ENCODE measurements at places on chromosomes 5 and 9. TPM values are rescaled to one million over a fixed set of nuclear protein-coding genes. Genes with fewer than 3 reads are reported as not detected.
A peak's percentile ranks its signal among the peaks of the same experiment; 100 is the strongest.

The IL5 gene
- not detected for total RNA-seq

The HRCT1 gene
- total RNA-seq: 2.6 TPM

The STPG3 gene
- not detected for total RNA-seq

The UGT3A1 gene
- total RNA-seq: not detected

The KCNMB1 gene
- total RNA-seq: 38.6 TPM

The CARD9 gene
- total RNA-seq: 6.9 TPM

The FER gene
- 24.2 TPM for total RNA-seq

The CYLC2 gene
- total RNA-seq: not detected

The GABRA6 gene
- not detected for total RNA-seq

The PCDHGC3 gene
- 42.1 TPM for total RNA-seq

The CCDC69 gene
- total RNA-seq: 199 TPM

The CDKN2A gene
- total RNA-seq: 4.2 TPM

The NTRK2 gene
- total RNA-seq: 1.4 TPM

The HCN1 gene
- total RNA-seq: 0.28 TPM

GRCh38 chr5:66647146-66647856, 51.1 kb downstream of the MAST4 start:
- no peaks in the 10 kb centered on the region for H3K27me3 ChIP-seq

DNA sequence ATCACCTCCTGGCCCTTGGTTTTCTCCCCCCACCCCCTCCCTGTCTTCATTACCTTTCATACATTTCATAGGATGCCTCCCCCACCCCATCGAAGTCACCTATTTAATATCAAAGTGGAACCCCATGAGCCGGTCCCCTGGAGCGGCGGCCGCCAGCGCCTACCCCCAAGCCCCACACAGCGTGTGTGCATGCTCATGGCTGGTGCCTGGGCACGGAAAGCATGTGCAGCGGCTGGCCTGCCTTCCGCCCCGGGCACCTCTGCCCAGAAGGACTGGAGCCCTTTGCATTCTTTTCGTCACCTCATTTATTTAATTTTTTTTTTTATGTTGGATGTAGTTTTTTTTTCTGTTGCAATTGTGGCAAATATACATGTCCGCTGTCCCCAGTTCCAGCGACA, 116.2 kb downstream of the WNK2 start:
- H3K4me1 ChIP-seq: peaks cover 11% of the 10 kb centered on the region
- no peak for DNase-seq
- no peak overlapping the region for H3K4me3 ChIP-seq
- H3K27me3 ChIP-seq: no peaks in the 10 kb centered on the region
- H3K27ac ChIP-seq: no peak overlapping the region
- no peaks in the 10 kb centered on the region for H3K36me3 ChIP-seq

- H3K27me3 ChIP-seq: no peaks in the 10 kb centered on the region
- H3K36me3 ChIP-seq: peaks cover 6% of the 10 kb centered on the region
- no peak for DNase-seq
- no peaks in the 10 kb centered on the region for H3K4me1 ChIP-seq
- no peak overlapping the region for H3K27ac ChIP-seq
Observed at GRCh38 chr9:70318002-70318401, 59.2 kb downstream of the SMC5 start.

DNA sequence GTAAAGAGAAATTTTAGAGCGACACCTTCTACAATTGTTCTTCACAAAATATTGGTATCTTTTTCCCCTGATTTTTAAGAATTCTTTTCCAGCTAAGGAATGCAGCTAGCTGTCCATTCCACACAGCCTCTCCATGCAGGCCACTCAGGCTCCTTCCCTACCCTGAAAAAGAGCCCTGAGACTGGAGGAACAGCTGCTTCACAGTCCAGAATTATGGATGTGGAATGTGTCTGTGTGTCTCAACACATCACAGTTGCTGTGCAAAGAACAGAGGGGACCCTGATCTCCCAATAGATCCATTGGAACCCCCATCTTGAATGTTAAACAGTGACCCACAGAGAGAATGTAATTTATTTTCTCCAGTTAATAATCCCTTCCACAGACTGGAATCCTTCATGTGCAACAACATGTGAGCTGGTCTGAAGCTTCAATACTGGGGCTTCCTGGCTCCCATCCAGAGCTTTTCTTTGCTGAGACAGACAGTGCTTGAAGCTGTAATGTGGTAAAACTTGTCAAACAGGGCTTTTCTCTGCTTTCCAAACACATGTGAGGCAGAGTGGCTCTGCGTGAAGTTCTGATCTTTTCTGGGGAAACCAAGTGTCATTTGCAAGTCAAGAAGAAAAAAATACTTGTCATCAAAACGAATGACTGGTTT, 53.3 kb upstream of the SMC5 start:
- peaks cover 14% of the 10 kb centered on the region for H3K36me3 ChIP-seq
- DNase-seq: peak; percentile 70
- H3K27me3 ChIP-seq: no peaks in the 10 kb centered on the region
- no peak overlapping the region for H3K27ac ChIP-seq
- H3K4me1 ChIP-seq: no peaks in the 10 kb centered on the region

DNA sequence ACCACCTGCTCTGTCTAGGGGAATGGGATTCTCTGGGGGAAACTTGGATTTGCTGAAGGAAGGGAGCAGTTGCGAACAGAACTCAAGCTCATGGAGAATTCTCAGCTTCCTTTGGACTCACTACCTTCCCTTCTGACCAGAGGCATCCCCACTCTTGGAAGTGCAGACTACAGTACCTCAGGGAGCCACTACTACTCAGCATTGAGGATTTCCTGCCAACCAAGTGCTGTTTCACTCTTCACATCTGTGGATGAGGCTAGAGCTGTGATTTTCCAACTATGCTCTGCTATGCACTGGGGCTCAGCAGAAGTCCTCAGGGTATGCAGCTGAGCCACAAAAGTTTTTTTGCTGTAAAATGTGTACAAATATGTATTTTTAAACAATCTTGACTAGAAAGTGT, 43.9 kb downstream of the MACROH2A1 start:
- H3K36me3 ChIP-seq: peaks cover 11% of the 10 kb centered on the region
- H3K27me3 ChIP-seq: no peaks in the 10 kb centered on the region
- peak; percentile 2 for DNase-seq
- H3K27ac ChIP-seq: no peak overlapping the region
- H3K4me3 ChIP-seq: no peak overlapping the region

DNA sequence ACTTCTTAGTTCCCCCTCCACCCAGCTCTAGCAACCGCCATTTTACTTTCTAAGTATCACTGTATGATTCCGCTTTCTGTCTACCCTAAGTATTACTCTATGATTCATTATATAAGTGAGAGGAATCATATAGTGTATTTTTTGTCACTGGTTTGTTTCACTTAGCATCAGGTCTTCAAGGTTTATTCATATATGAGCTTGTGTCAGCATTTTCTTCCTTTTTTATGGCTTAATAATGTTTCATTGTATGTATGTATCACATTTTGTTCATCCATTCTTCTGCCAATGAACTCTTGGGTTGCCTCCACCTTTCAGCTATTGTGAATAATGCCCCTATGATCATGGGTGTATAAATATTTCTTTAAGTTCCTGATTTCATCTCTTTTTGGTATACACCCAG, 222.8 kb downstream of the SNCAIP start:
- H3K4me1 ChIP-seq: no peaks in the 10 kb centered on the region
- no peak overlapping the region for H3K27ac ChIP-seq

DNA sequence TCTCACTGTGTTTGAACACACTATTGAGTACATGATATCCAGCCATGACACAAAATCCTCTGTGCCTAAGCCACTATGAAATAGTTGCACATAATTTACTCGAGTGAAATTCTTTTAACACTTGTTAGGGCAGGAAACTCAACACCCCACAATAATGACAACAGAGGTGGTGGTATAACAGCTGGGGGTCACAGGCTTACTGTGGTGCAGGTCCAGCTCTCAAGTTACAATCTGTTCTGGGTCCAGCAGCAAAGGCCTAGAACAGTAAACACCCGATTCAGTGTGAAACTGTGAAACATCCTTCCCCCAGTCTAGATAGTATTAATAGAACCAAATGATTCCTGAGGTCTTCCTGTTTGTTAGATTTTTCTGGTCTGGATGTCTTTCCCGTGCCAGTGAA, 102.9 kb upstream of the APC start:
- H3K27ac ChIP-seq: no peak overlapping the region
- no peaks in the 10 kb centered on the region for H3K27me3 ChIP-seq
- peaks cover 11% of the 10 kb centered on the region for H3K4me1 ChIP-seq
- no peak overlapping the region for H3K4me3 ChIP-seq
- no peaks in the 10 kb centered on the region for H3K36me3 ChIP-seq

DNA sequence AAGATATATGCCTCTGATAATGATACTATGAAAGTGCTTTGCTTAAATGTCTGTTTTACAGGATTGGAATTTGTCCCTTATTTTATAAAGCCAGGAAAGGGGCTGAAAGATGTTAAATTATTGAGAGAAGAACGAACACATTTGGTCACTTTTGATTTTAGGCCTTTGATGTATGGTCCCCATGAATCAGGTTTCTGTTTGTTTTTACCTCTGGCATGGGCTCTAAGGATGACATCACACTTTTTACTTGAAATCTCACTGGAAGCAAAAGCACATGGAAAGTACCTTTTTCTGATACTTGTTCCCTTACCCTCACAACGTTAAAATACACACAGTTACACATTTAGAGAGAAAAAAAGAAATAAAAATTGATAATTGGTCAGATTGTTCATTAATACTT, 6.9 kb downstream of the OTULIN start:
- H3K27me3 ChIP-seq: no peaks in the 10 kb centered on the region
- peaks cover 75% of the 10 kb centered on the region for H3K4me1 ChIP-seq
- no peak overlapping the region for H3K4me3 ChIP-seq
- H3K36me3 ChIP-seq: no peaks in the 10 kb centered on the region

- H3K27me3 ChIP-seq: no peaks in the 10 kb centered on the region
- no peak overlapping the region for H3K27ac ChIP-seq
- no peak for DNase-seq
- H3K4me1 ChIP-seq: no peaks in the 10 kb centered on the region
Observed at GRCh38 chr5:86008704-86009103, 609.0 kb upstream of the COX7C start.

GRCh38 chr5:131064669-131065371, 100.2 kb downstream of the HINT1 start:
- H3K27me3 ChIP-seq: no peaks in the 10 kb centered on the region
- no peaks in the 10 kb centered on the region for H3K36me3 ChIP-seq
- H3K27ac ChIP-seq: no peak overlapping the region

- no peak for DNase-seq
- no peak overlapping the region for H3K27ac ChIP-seq
- H3K4me1 ChIP-seq: no peaks in the 10 kb centered on the region
- no peak overlapping the region for H3K4me3 ChIP-seq
Observed at GRCh38 chr5:106801554-106801953, 869.2 kb downstream of the EFNA5 start.

- DNase-seq: no peak
- H3K4me3 ChIP-seq: no peak overlapping the region
- peaks cover 11% of the 10 kb centered on the region for H3K4me1 ChIP-seq
- no peaks in the 10 kb centered on the region for H3K27me3 ChIP-seq
- no peaks in the 10 kb centered on the region for H3K36me3 ChIP-seq
Observed at GRCh38 chr9:5445886-5446285, 4.5 kb upstream of the CD274 start.

GRCh38 chr9:103721056-103721455, 373.1 kb upstream of the SMC2 start:
- H3K36me3 ChIP-seq: no peaks in the 10 kb centered on the region
- no peak overlapping the region for H3K4me3 ChIP-seq
- H3K27me3 ChIP-seq: no peaks in the 10 kb centered on the region

- peaks cover 16% of the 10 kb centered on the region for H3K4me1 ChIP-seq
- no peaks in the 10 kb centered on the region for H3K27me3 ChIP-seq
- H3K36me3 ChIP-seq: no peaks in the 10 kb centered on the region
- no peak overlapping the region for H3K27ac ChIP-seq
- no peak for DNase-seq
Observed at GRCh38 chr5:96952118-96952750, 16.4 kb downstream of the LNPEP start.

- H3K4me3 ChIP-seq: no peak overlapping the region
- no peaks in the 10 kb centered on the region for H3K27me3 ChIP-seq
- H3K36me3 ChIP-seq: no peaks in the 10 kb centered on the region
- H3K27ac ChIP-seq: no peak overlapping the region
Observed at GRCh38 chr9:19660019-19660418, 128.8 kb downstream of the SLC24A2 start.

All from sigmoid colon (tissue), 7 donors.